BJ (cell line): ENCODE measurements at places on chromosomes 2 and 18. TPM values are rescaled to one million over a fixed set of nuclear protein-coding genes. Genes with fewer than 3 reads are reported as not detected.

Gene NEURL3
- polyA plus RNA-seq = not detected in 2 replicates

Gene IKZF2
- 2.4 and 2.9 TPM in 2 replicates for polyA plus RNA-seq

Gene C2orf92
- 2.6 and 2.7 TPM in 2 replicates for polyA plus RNA-seq

Gene MFSD6
- 11.8 and 14.4 TPM in 2 replicates for polyA plus RNA-seq

Gene PJVK
- polyA plus RNA-seq = 1.5 and 2.8 TPM in 2 replicates

Gene NBAS
- 35.6 and 45.2 TPM in 2 replicates for polyA plus RNA-seq

Gene STK17B
- polyA plus RNA-seq = 6.1 and 15.6 TPM in 2 replicates

Gene PLEKHB2
- 71.3 and 83.2 TPM in 2 replicates for polyA plus RNA-seq

Gene CPLX4
- polyA plus RNA-seq = not detected in 2 replicates

Gene CD8B2
- polyA plus RNA-seq = not detected in 2 replicates

Gene SDC1
- 32.0 and 42.0 TPM in 2 replicates for polyA plus RNA-seq

Gene POMC
- 0.27 and 0.43 TPM in 2 replicates for polyA plus RNA-seq

Gene GALNT14
- polyA plus RNA-seq = 1.9 and 3.5 TPM in 2 replicates

Gene ABI2
- polyA plus RNA-seq = 36.1 and 56.2 TPM in 2 replicates

GRCh38 chr18:30999186-30999585, 43.4 kb downstream of the DSC3 start:
- DNase-seq = no peak

GRCh38 chr18:76450452-76451395, 44.3 kb downstream of the ZNF516 start:
- no peak for DNase-seq

- no peak for DNase-seq
These were observed 38.4 kb upstream of the HDAC4 start for GRCh38 chr2:239438995-239439753.

GRCh38 chr2:164530464-164530863, 90.8 kb downstream of the GRB14 start:
- no peak for DNase-seq

DNA sequence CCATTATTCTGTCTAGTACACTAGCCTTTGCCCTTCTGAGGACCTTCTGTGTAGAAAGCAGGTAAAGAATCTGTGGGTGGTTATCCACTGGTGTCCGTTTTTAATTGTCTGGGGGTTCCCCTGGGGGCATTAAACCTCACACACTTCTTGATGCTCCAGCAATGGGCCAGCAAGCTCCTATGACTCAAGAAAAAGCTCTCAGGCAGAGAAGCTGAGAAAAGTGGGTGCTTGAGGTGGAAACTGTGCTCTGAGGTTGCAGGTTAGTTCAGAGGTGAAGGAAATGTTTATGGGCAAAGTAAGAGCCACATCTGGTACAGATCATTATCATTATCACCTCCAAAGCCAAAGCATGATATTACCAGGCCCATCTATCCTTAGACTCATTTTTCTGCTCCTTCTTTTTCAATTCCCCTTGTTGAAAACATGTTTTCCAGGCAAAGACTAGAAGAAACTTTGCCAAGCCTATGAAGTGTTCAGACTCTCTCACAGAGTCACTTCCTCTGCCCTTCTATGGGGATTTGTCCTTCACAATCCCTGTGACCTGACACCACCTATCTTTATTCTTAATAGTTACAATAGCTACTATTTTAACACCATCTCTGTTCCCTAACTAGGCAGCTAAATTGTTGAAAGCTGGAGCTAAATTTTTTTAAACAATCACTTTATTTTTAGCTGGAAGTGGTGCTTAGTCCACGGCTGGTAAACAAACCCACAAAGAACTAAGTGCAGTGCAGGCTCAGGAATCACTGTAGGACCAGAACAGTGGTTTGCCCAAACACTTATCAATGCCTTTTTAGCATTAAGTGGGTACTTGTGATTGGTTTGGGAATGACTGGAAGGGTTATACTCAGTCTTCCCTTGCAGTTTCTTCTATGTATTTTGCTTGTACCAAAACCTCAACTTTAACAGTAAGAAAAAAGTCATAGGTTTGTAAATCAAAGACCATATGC, 512.8 kb upstream of the POU3F3 start:
- DNase-seq = no peak

DNA sequence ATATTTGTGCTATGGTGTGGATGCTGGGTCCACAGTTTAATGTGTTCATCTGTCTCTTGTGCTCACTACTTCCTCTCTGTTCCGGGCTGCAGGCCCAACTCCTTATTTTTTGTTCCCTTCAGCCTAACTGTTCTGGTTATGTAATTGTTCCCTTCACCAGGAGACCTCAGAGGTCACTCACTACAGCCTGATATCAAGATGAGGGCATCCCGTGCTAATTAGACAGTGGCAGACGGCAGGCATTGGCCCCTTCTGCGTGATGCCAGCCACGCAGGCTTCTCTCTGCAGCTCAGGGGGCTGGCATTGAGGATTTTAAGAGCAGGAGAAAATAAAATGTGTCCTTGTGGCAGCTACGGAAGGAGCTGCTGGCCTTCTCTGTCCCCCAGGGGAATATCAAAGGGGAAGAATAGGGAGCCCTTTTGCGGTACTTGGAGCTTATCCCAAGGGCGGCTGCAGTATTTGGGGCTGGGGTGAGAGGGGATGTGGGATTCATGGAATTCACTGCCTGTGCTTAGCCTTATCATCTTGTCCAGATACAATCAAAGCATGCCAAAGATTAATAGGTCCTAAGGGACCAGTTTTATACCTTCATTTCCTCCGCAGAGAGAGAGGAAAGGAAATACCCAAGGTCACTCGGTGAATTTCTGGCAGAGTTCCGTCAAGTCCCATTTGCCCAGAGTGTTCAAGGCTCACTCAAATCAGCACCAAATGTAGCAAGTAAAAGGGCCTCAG, 53.3 kb upstream of the TRIB2 start:
- DNase-seq = no peak

GRCh38 chr2:134324947-134325346, 71.1 kb downstream of the MGAT5 start:
- DNase-seq = no peak

DNA sequence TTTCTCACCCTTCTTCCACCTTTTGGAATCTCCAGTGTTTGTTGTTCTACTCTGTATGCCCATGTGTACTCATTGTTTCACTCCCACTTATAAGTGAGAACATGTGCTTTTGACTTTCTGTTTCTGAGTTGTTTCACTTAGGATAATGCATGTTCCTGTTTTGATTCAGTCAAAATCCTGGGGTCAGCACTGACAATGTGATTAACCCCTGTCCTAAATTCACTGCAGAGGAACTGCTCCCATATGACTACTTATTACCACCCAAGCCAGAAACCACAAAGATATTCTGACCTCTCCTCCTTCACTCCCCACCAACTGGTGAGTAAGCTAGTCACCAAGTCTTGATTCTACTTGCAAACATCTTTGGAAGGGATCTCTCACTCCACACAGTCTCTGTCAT, 251.4 kb upstream of the TCF4 start:
- DNase-seq = no peak

GRCh38 chr2:132477962-132478361, 61.4 kb downstream of the GPR39 start:
- peak; percentile 84 for DNase-seq

GRCh38 chr2:166375736-166376487, at the start of gene SCN9A:
Gene SCN9A (minus strand): TSS chr2:166375944. CDS start chr2:166311756, 64,188 bp downstream.
- DNase-seq = no peak

GRCh38 chr2:49004036-49004626, 150.2 kb downstream of the FSHR start:
- no peak for DNase-seq

DNA sequence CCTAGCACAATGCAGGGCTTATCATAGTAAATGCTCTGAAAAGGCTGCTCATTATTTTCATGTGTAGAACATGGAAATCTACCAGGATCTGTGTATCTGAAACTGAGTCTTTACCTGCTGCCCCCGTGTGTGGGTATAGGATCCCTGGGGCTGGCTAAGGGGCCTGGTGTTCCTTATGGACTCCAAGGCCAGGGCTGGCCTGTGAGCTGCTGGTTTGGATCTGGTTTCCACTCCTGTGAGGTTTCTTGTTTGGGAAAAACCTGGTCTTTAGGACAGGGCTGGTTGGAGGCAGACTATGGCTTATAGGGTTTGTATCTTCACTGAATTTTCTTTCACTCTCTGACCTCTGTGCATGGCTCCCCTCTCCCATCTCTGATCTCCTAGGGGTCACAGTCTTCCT, 80.8 kb downstream of the DYSF start:
- no peak for DNase-seq

DNA sequence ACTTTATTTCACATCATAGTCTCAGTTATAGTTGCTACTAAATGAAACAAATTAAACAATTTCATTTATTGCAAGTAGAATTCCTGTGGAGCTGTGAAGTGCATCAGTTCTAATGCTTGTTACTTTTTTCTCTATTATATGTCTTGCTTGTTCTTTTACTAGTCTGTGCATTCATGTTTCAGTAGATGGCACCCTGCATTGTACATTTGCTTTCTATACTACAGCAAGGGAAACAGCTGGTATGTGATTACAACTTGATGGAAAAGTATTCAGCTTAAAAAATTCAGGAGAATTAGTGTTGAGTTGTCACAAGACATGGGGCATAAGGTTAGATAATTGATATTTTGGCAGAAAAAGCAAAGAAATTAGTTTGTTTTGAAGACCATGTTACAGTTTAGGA, 72.3 kb downstream of the TANK start:
- DNase-seq = no peak

GRCh38 chr2:152762202-152762601, 43.8 kb downstream of the ARL6IP6 start:
- DNase-seq = peak; percentile 46

DNA sequence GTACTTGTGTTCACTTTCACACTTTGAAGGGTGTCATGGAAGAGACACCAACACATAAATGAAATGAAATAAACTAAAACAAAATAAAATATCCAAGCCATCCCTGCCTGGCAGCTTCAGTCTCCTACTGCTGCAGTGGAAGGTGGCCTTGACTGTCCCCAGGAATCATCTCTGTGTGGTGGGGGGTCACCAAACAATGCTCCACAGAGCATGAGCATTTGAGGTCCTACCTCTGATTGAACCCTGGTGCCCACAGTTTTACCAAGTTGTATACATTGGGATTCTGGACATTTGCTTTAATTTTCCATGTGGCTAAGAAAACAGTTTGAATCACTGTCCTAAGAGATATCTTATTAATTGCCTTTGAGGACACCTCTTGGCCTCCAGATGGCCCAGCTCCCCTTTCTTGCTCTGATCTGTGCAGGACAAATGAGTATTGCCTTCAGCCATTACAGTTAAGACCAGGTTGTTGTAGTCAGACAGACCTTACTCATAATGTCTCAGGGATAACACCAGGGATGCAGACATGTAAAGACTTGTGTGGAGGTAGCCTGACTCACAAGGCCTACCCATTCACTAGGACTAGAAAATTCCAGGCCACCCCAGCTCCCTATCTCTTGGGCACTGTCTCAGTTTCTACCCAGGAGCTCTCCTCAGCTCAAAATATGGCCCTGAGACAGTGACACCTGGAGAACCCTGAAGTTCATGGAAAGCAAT, 195.0 kb downstream of the MYCN start:
- no peak for DNase-seq

DNA sequence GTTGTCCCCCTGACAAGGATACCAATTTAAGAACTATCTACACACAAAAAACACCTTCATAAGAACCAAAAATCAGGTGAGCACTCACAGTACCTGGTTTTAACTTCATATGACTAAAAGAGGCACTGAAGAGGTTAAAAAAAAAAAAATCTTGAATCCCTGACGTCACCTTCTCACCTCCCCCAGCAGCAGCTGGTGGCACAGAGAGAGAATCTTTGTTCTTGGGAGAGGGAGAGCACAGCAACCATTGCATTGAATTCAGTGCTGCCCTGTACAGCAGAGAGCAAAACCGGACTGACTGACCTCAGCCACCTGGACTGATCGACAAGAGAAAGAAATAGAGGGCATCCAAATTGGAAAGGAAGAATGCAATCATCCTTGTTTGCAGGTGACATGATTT, 566.0 kb downstream of the TMX3 start:
- DNase-seq = no peak

DNA sequence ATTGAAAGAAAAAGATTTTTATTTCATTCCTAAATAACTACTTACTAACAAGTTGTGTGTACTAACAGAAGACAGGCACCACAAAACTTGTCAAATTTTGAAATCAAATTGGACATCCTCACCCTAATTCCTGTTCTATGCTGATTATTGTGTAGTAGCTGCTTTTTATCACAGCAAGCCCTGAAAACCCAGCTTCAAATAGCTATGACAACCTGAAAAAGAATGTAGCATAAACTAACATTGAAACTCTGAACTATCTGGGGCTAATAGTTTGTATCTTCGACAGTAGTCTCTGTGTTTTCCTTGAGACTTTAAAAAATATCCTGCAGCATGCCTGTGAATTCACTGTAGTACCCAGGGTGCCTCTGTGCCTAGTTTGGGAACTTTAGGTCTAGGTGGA, 122.6 kb downstream of the WDPCP start:
- DNase-seq = no peak

DNA sequence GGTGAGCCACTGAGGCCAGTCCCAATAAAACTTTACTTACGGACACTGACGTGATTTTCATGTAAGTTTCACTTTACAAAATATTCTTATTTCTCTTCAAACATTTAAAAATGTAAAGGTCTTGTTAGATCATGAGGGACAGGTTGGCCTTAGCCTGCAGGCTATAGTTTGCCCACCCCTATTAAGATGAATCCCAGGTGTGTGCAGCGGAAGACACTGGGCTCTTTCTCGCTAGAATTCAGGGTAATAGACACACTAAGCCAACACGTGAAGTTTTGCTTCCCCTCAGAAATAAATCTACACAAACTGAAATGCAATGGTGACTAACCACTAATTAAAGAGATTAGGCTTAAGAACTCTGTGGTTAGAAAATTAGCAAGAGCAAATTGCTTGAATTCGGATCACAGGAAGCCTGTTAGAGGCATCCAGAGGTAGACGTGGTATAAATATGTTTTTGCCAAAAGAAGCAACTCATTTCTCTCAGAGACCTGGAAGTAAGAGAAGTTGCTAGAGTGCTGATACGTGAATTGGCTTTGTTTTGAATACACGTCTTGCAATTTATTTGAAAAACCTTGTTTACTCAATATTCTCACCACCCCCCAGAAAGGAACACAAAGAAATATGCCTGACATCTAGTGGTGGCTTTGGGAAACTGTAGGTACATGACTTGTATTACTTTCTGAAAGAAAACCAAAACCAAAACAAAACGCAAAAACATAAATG, 151.6 kb downstream of the DTNB start:
- DNase-seq = peak; percentile 50

DNA sequence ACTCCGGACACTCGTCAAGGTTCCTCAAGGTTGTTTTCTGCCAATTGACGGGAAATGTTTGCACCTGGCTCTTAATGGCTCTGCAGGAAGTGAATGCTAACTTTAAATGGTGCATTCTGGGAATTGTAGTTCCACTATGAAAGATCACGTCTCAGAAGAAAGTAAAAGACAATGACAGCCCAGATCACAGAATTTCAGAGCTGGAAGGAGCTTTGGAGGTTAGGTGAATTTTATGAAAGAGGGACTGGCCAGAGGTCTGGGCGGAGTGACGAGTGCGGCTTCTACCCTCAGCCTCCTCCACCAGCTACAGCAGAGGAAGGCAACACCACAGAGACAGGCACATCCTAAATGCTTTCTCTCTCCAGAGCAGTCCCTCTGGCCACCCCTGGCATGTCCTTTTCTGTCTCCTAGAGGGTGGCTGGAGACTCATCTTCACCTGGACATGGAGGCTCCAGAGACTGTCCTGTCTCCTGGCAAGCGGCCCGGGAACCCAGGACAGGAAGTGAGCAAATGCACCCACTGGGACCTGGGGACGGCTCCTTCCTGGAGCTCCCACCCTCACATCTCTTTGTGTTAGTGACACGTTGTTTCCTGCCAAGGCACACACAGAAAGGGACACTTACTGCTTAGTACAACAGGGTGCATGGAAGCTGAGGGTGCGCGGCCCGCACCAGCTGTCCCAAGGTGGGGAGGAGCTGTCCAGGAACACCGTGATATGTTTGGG, 19.4 kb downstream of the THAP4 start:
- no peak for DNase-seq

GRCh38 chr18:72720116-72720515, 147.7 kb downstream of the NETO1 start:
- no peak for DNase-seq
